ENCODE measurements at places on chromosomes 16 and 17. TPM values are rescaled to one million over a fixed set of nuclear protein-coding genes. Genes with fewer than 3 reads are reported as not detected.

The ODAD4 gene
- not detected for polyA plus RNA-seq

The CBX2 gene
- polyA plus RNA-seq = 0.33 TPM

The KRT20 gene
- not detected for polyA plus RNA-seq

The NPIPA3 gene
- not detected for polyA plus RNA-seq

The CHD9 gene
- 47.1 TPM for polyA plus RNA-seq

The RNU2-1 gene
- polyA plus RNA-seq = not detected

The ADAD2 gene
- not detected for polyA plus RNA-seq

The DEXI gene
- 35.2 TPM for polyA plus RNA-seq

The SSTR5 gene
- polyA plus RNA-seq = not detected

The ASGR1 gene
- 0.81 TPM for polyA plus RNA-seq

The SOX9 gene
- not detected for polyA plus RNA-seq

The ORC6 gene
- 1.8 TPM for polyA plus RNA-seq

The LRRC36 gene
- not detected for polyA plus RNA-seq

The FKBP10 gene
- not detected for polyA plus RNA-seq

The ABCC12 gene
- polyA plus RNA-seq = not detected

The PSMB10 gene
- 893 TPM for polyA plus RNA-seq

The MT4 gene
- polyA plus RNA-seq = not detected

The RNF222 gene
- not detected for polyA plus RNA-seq

The TP53TG3C gene
- polyA plus RNA-seq = not detected

The PSMC3IP gene
- polyA plus RNA-seq = 0.91 TPM

The C16orf92 gene
- not detected for polyA plus RNA-seq

The FGF11 gene
- not detected for polyA plus RNA-seq

The CD300H gene
- 6.4 TPM for polyA plus RNA-seq

The MAPT gene
- polyA plus RNA-seq = 0.40 TPM

The ACE gene
- not detected for polyA plus RNA-seq

The CDYL2 gene
- not detected for polyA plus RNA-seq

The DLG4 gene
- polyA plus RNA-seq = 0.36 TPM

The HOXB5 gene
- polyA plus RNA-seq = not detected

The PLA2G10 gene
- not detected for polyA plus RNA-seq

The PKD1 gene
- 2.8 TPM for polyA plus RNA-seq

The CACNG1 gene
- not detected for polyA plus RNA-seq

The ZNF598 gene
- polyA plus RNA-seq = 1.8 TPM

The PRSS22 gene
- polyA plus RNA-seq = 0.40 TPM

The ALOX15B gene
- not detected for polyA plus RNA-seq

The PLA2G15 gene
- polyA plus RNA-seq = 10.7 TPM

The NGFR gene
- not detected for polyA plus RNA-seq

The DPEP3 gene
- polyA plus RNA-seq = not detected

The NPIPA7 gene
- 1.0 TPM for polyA plus RNA-seq

The GLTPD2 gene
- polyA plus RNA-seq = 0.57 TPM

The ZACN gene
- polyA plus RNA-seq = 0.60 TPM

The LIMD2 gene
- polyA plus RNA-seq = 573 TPM

The OR4D1 gene
- 2.3 TPM for polyA plus RNA-seq

The ERBB2 gene
- 25.2 TPM for polyA plus RNA-seq

The TERB1 gene
- not detected for polyA plus RNA-seq

The HOXB3 gene
- 0.45 TPM for polyA plus RNA-seq

The C1QTNF8 gene
- polyA plus RNA-seq = not detected

The VKORC1 gene
- 164 TPM for polyA plus RNA-seq

All from immature natural killer cell (primary cell).